PC-3 (cell line): ENCODE measurements at places on chromosomes 12 and 14.

- peak; percentile 19 for DNase-seq
Measured at GRCh38 chr12:78442454-78442801, 422.1 kb upstream of the SYT1 start.

DNA sequence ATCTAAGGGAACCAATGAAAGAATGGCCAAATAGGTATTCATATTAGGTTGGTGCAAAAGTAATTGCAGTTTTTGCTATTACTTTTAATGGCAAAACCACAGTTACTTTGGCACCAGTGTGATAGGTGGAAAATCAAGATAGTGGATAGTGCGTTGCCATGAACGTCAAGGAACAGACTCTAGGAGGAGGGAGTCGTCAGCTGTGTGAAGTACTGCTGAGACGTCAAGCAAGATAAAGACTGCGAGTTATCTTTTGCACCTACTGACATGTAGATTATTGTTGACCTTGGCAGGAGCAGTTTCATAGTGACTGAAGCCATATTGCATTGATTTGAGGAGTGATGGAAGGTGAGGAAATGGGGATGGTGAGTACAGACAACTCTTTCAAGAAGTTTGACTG, 8.3 kb downstream of the YLPM1 start:
- no peak for DNase-seq

DNA sequence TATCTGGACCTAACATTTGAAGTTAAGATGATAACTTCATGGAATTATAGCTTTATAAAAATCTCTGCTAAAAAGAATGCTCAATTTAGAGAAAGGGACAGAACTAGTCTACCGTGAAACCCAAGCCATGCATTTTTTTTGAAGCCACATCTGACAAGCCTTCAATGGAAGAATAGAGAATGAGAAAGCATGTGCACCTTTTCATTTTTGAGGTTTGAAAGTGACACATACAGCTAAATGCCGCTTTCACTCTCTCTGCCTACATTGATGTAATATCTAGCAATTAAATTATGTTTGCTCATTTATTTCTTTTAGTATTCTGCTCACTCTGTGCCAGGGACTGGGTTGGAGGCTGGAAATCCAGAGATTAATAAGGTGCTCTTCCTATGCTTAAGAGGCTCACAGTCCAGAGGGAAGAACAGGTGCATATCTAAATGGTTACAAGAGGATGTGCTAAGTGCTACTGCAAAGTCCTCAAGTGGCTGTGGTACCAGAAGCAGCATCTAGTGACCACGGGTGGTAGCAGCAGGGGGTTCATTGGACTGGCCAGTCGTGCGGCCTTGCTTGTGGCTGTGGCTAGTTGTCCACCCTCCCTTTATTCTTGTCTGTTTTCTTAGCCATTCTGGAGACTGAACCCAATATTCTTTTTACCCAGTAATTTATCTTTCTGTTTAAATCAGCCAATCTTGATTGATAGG, 60.4 kb downstream of the PPP1R36 start:
- no peak for DNase-seq

DNA sequence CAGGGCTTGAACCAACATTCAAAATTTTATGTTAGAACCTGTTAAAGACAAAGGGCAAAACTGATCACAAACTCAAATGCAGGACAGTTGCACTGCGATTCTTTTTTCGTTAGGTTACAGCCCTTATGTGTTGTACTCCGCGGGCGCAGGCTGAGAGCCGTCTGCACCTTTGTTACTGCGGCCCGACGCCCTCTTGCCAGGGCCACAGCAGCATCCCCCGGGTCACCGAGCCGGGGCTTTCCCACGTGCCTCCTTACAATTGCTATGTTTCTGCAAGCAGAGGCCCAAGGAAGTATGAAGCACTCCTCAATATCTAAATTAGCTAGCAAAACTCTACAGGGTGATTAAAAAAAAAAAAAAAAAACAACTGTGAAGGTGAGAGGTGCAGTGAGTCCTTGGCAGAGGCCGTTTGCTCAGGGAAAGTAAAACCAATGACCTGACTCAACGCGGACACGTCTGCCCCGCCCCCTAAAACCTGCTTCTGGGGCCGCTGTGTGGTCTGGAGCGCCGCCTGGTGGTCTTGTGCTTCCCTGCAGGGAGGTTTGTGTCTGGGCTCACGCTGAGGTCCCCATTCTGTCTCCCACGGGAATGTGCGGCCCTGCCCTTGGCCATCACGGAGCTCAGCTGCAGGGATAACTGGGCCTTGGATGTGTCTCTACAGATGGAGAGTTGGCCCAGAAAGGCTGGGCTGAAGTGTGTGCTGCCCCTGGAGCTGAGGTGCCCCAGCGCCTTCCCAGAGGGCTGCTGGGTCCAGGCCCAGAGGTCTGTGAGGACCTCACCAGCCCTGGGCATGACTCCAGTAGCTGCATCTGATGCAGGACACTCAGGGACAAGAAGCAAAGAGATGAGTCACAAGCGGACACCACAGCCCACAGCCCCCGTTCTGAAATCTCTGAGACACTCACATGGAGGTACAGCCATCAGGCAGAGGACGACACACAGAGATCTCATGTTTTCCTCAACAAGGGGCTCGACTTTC, 418.5 kb downstream of the TMEM121 start:
- peak; percentile 73 for DNase-seq

DNA sequence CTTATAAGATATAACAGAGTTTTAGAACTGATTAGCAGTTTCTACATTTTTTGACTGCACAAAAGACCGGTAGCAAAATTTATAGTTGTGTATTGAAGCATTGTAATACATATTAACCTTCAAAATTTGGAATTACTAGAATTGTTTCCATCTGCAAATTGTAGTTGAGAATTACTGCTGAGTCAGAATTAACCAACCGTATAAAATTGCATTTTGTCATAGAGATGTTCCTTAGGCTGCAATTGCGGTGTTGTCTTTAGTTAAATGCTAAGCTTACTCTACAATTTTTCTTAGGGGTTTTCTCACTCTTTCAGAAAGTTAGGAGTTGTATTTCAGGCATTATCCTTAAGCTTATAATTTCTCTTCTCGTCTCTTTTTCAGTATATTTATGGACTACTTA, 132.2 kb downstream of the PLEKHA5 start:
- no peak for DNase-seq

DNA sequence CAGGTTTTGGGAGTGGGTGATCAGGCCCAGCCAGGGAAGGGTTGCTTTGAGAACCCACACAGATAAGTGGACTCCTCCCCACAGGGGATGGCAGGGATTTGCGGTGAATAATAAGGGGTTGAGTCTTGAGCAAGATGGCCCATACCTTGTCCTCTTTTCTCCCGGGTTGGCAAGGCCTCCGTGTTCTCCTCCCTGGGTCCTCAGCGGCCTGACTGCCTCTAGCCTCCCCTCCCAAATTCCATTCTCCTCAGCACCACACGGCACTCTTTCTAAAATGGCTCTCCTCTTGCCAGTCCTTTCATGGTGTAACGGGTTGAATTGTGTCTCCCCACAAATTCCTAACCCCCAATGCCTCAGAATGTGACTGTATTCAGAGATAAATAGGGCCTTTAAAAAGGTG, 70.0 kb downstream of the CHST11 start:
- DNase-seq = no peak

GRCh38 chr12:121297435-121297991, 1.0 kb upstream of the CAMKK2 start:
- DNase-seq = peak; percentile 30

DNA sequence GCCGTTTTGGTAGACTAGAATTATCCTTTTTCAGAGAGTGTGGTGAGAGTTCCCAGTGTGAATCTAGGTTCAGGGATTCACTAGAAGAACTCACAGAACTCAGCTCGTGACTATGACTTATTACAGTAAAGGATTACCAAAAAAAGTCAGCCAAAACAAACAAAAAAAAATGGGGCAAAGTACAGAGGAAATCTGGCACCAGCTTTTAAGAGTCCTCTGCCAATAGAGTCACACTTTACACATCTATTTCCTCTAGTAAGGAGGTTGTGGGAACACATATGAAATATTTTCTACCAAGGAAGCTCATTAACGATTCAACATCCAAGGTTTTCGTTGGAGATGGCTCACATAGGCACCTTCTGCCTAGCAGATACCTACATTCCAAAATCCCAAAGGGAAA, 28.2 kb downstream of the TSPAN19 start:
- DNase-seq = peak; percentile 79
